Trophoblast cell (in vitro differentiated cells and primary cell): ENCODE measurements at places on chromosomes 5 and 9.

DNA sequence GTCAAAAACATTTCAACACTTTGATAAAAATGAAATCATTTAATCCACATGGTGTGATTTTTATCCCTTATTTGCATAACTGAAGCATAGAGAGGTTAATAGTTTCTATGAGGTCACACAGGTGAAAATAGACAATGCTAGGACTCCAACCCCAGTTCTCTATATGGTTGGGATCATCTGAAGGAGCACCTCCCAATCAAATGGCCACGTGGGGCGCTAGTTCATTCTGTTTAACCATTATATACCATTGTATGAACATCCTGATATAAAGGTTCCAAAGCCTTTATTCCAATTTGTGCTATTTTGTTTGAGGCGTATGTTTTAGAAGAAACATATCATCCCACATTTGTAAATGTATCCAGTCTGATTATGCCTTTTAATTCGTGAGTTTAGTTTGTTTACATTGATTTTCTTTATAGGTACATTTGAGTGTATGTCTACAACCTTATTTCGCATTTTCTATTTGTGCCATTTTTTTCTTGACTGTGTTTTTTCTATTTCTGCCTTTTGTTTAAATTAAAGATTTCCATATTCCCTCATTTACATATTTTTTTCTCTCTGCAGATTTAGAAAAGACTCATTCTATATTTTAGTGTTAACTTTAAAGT, 1092.0 kb downstream of the MAT2B start:
- DNase-seq: peak; percentile 26

DNA sequence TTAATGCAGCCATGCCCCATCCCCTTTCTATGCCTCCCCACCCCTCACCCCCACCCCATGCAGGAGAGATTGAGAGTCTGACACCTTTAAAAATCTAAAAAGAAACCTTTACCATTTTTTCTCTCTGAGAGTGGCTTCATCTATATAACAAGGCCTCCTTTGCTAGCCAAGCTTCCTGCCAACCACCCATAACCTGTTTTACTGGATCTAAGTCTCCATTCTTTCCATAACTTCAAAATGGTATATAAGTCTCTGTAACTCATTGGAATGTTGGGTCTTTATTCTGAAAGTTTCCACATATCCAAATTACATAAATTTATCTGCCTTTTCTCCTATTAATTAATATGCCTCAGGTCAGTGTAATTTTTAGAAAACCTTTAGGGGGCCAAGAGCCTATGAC, 1174.0 kb downstream of the MAT2B start:
- peak; percentile 70 for DNase-seq

GRCh38 chr5:73901043-73901442, 275.0 kb downstream of the ARHGEF28 start:
- DNase-seq: peak; percentile 23

GRCh38 chr9:136858844-136859757, 7.0 kb downstream of the MAMDC4 start:
- no peak for DNase-seq

GRCh38 chr9:134559013-134559412, 82.6 kb upstream of the COL5A1 start:
- DNase-seq: no peak

GRCh38 chr5:82925061-82925411, 152.2 kb downstream of the TMEM167A start:
- no peak for DNase-seq

- peak; percentile 2 for DNase-seq
Observed at GRCh38 chr5:6644794-6645241, 11.6 kb downstream of the SRD5A1 start.

- no peak for DNase-seq
Observed at GRCh38 chr5:138953387-138954256, 78.5 kb upstream of the LRRTM2 start.

GRCh38 chr9:4620057-4620765, 41.9 kb upstream of the PLPP6 start:
- DNase-seq: peak; percentile 90

DNA sequence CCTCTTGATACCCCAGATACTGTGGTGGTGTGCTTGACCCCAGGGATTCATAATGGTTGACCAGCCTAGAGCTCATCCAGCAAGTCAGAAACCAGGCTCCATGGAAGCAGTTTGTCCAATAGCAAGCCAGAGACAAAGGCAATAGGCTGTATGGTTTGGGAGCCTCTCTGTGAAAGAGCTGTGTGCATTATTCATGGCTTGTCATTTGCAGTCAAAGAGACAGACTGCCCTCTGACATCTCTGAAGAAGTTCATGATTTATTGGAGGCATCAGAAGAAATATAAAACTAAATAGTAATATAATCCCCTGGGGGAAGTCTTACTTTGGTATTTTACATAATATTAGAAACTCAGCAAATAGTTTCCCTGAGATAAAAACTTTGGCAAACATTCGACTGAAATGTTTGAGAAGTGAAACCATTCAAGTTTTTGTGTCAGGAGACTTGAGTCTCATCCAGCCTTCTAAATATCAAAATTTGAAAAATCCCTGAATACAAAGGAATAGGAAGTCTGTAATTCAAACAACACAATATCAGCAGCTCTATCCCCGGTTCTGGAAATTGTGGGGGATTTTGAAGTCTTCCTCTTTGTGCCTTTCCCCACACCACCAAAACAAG, 250.3 kb downstream of the ZSWIM6 start:
- no peak for DNase-seq

GRCh38 chr5:9538504-9538903, 7.4 kb downstream of the SEMA5A start:
- DNase-seq: no peak

- no peak for DNase-seq
Observed at GRCh38 chr5:128228521-128228920, 145.0 kb downstream of the SLC12A2 start.

- DNase-seq: no peak
Observed at GRCh38 chr9:132978451-132979131, at the start of gene GFI1B. Gene GFI1B (plus strand): TSS chr9:132978694. CDS start chr9:132986679, 7,985 bp downstream.

GRCh38 chr5:126973193-126973592, 57.2 kb downstream of the MARCHF3 start:
- peak; percentile 14 for DNase-seq

GRCh38 chr9:99137225-99137624, 32.3 kb downstream of the TGFBR1 start:
- no peak for DNase-seq

DNA sequence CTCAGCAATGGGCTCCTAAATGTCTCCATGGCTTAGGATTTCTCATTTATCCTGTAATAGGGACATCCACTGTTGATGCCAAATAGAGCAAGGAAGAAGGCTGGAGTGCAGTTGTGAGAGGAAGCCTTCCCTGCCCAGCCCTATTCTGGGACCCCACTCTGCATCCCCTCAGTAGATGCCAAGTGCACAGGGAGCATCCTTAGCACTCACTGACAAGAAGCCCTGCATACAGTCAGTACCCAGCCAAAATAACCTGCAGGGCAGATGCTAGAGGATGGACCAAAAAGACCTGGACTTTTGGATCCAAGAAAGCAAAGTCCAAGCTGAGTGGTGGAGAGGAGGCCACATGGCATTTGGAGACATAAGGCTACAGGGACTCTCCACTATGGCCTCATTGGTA, 113.5 kb upstream of the SPOCK1 start:
- DNase-seq: no peak

GRCh38 chr5:176789873-176790615, 20.3 kb upstream of the UNC5A start:
- DNase-seq: no peak

DNA sequence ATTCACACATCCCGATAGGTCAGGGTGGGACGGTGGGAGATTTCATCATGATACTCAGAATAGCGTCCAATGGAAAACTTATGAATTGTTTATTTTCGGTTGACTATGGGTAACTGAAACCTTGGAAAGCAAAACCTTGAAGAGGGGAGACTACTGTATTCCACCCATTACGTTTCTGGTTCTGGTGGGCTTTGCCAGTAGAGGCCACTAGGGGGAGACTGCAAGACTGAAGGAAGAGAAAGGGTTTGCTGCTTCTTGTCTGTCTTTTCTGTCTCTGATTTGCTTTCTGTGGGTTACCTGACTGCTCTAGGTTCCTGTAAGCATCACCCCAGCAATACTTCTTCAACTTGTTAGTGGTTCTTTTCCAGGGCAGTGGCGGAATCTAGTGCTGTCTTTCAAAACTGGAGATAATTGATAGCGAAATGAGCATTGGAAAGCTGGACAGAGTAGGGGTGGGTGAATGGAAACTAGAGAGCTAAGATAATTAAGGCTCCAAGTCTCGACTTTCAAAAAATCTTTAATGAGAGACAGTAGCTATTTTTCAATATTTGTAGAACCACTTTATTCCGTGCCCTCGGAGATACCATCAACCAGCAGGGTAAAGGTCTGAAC, 27.0 kb downstream of the GRIN3A start:
- DNase-seq: peak; percentile 12

GRCh38 chr5:72917371-72917776, 38.5 kb upstream of the FCHO2 start:
- no peak for DNase-seq

DNA sequence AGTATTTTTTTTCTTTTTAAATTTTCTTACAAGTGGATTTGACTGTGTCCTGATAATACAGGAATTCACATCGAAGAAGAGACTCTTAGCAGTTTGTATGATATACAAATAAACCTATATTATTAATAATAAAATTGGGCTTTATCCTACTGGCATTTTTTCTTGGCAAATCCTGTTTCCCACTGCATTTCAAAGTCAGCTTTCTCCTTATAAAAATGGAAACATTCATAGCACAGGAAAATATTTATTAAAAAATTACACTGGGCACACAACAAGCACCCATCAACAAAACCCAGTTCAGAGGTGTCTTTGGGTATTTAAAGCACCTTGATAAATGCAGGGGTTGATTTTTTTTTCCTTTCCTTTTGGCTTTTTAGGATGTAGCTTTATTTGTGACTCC, 200.9 kb downstream of the MEF2C start:
- no peak for DNase-seq
